ENCODE measurements at places on chromosomes 2 and 18.

- DNase-seq, result no peak
Measured at GRCh38 chr2:65638443-65638842, 206.0 kb upstream of the SPRED2 start.

DNA sequence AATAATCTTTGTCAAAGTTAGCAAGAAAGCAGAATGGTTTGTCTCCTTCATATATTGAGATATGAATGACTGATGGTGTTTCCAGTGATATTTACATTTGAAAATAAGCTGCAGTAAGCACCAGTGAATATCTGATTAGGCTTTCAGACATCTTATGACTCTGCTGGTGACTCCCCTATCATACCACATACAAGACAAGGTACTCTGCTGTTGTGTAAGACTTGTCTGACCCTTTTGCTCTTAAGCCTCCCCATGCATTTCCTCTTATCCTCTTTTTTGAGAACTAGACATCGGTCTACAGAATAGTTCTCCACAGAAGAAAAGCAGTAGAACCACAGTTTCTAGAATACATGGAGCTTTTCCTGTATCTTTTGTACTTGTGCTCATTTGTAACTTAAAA, 9.3 kb downstream of the POLI start:
- no peak for DNase-seq

- no peak for DNase-seq
Measured at GRCh38 chr18:32998921-32999320, 226.1 kb upstream of the KLHL14 start.

- DNase-seq, result peak; percentile 34
Measured at GRCh38 chr2:222903234-222904220, 42.7 kb downstream of the ACSL3 start.

DNA sequence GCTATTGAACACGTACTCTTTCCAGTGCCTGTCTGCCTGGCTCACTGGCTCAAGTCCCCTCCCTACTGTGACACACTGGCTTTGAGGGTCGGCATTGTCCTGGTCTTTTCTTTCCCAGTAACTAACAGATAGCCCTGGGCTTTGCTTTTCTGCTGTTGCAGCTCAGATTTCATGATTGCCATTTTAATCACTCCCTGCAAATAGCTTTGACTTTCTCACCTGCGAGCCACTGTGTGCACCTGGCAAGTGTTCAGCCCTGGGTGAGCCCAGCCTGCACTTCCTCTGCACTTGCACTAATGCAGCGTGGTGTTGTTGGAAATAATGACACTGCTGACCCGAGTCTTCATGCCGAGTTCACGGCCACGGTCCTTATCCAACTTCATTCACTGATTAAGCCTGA, 52.9 kb downstream of the DCDC2C start:
- no peak for DNase-seq

DNA sequence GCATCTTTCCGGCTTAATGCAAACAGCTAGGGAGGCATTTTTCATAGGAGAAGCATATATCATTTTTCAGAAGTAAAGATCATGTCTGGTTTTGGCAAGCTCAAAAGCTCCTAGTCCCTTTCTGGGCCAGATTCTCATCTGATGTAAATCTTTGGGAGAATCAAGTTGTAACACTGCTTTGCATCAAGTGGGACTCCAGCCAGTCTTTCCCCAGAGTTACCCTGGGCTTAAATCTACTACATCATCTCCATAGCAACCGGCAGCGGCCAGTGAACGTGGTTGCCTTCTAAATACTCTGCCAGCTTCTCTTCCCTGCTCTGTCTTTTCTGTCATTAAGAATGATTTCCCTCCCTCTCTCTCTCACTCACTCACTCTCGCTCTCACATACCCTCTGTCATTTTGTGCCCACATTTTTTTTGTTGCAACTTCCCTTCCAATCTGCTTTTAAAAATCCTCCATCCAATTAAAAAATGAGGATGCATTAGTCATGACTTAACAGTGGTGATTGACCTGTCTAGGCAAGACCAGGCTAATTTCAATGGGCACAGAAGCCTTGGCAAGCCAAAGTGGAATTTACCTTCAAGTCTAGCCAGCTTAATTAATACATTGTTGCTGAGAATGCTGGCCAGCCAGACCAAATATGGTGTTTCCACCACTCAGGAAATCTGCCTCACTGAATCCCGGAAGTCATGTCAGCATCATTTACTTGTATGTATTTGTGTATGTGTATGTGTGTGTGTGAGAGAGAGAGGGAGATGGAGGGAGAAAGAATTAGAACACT, 93.0 kb downstream of the NRP2 start:
- no peak for DNase-seq

- DNase-seq, result no peak
Measured at GRCh38 chr2:26575836-26576564, 65.2 kb downstream of the CIB4 start.

- DNase-seq, result no peak
Measured at GRCh38 chr18:3089579-3089978, 76.6 kb upstream of the LPIN2 start.

GRCh38 chr2:40062381-40062780, 283.3 kb upstream of the THUMPD2 start:
- no peak for DNase-seq

DNA sequence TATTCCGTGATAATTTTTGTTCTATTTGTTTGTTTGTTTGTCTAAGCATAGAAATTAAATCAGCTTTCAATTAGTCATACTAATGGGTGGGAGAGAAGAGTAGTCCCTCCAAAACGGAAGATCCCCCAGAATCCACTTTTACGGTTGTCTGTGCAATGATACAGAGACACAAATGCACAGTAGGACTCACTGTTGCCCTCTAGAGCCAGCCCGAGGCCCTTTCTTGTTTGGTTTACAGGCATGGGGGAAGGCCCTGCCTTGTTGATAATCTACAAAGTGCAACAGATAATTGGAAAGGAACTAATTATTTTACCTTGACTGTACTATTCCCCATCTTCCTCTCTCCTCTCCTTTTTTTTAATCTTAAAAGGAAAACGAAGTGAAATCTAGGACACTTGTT, 121.1 kb downstream of the ACOXL start:
- DNase-seq, result peak; percentile 66

DNA sequence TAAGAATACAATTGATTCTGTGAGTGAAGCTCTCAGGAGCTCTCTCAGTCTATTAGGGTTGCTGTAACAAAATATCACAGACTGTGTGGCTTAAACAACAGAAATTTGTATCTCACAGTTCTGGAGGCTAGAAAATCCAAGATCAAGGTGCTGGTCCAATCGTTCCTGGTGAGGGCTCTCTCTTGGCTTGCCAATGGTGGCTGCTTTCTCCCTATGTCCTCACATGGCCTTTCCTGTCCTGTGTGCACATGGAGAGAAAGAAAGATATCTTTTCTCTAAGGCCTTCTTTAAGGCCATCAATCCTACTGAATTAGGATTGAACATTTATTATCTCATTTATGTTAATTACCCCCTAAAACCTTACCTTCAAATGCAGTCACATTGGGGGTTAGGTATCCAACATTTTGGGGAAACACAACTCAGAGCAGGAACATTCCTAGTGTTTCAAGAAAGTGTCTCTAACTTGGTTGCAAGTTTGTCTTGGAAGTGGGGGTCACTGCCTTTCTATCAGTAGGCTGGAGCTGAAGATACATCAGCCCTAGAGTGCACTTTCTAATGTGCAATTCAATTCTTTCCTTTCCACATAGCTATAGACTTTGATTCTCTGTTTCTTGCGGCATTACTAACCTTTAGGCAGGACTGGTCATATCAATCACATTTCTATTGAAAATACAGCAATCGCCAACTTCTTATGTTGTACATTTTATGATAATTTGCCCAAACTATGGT, 24.8 kb downstream of the TFPI start:
- DNase-seq, result no peak

GRCh38 chr18:7158216-7158615, 40.6 kb upstream of the LAMA1 start:
- DNase-seq, result no peak

DNA sequence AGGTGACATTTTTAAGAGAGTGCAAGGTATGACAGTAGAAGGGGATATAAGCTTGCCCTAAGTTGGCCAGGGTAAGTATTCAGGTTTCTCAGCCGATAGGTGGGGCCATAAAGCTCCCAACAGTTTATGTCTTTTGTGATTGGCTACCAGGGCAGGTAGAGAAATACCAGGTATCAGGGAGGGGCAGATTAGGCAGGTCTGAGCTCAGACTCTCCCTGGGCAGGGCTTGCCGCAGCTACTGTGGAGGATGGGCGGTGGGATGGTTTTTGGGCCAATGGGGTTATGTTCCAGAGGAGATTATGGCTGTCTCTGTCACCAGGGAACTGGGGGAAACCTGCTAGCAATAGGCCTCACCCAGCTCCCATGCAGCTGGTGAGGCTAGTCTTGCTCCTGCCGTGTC, 211.6 kb downstream of the PTH2R start:
- no peak for DNase-seq

GRCh38 chr2:219998714-219999227, 371.3 kb downstream of the SLC4A3 start:
- DNase-seq, result no peak

DNA sequence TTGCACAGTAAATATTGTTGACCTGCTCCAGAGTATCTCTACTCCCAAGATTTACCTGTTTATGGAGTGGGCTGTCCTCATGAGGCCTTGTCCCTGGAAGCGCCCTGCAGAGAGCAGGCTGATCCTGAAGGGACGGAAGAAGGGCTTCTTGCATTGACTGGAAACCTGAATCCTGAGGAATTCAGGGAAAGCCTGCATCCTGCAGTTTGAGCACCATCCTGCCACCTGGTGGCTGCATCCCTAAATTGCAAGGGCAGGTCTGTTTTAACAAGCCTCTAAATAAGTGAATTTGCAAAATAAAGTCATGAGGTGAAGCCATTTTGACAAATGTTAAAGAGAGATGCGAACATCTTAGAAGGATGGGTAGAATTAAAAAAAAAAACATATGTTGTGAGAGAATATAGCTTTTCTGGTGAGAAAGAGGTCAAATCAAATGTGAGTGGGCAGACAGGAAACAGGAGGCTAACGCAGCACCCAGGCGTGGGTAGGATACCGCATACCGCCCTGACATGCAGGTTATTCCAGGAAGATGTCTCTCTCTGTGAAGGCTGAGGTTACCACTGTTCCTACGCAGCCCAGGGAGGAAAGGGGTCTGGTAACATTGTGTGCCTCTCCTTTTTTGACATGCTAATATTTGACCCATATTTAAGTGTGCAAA, 754.9 kb downstream of the RNF144A start:
- peak; percentile 57 for DNase-seq

DNA sequence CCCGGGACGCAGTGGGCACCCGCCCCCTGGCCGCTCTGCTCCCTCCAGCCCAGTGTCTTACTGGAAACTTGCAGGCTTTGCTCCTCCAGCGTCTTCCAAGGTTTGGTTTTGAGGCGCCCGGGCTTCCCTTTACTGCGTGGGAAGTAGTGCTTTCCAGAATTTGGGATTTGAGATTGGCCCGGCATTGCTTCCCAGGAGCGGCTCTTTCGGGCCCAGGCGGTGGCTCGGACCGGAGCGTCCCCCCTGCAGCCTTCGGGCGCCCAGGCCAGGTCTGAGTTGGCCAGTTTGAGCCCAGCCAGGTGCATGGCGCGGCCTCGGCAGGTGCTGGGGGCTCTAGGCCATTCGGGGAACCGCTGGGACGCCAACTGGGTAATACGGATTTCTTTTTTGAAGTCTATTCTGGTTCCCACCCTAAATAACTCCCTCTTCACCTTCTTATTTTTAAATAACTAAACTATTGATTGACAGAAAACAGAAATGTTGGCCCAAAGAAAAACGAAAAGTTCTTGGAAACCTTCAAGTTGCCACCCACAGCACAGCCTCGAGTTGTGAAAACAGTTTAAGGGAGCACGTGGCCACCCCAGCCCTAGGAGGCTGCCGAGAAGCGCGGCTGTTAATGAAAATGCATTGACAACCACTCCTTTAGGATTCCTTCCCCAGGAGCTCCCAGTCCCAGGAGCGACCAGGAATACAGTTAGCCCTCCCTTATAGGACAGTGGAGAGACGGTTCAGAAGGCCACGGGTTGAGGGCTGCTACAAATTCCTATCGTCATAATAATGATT, 766 bp downstream of the SNTG2 start:
- no peak for DNase-seq

GRCh38 chr2:128666596-128666995, 347.9 kb upstream of the HS6ST1 start:
- DNase-seq, result no peak

DNA sequence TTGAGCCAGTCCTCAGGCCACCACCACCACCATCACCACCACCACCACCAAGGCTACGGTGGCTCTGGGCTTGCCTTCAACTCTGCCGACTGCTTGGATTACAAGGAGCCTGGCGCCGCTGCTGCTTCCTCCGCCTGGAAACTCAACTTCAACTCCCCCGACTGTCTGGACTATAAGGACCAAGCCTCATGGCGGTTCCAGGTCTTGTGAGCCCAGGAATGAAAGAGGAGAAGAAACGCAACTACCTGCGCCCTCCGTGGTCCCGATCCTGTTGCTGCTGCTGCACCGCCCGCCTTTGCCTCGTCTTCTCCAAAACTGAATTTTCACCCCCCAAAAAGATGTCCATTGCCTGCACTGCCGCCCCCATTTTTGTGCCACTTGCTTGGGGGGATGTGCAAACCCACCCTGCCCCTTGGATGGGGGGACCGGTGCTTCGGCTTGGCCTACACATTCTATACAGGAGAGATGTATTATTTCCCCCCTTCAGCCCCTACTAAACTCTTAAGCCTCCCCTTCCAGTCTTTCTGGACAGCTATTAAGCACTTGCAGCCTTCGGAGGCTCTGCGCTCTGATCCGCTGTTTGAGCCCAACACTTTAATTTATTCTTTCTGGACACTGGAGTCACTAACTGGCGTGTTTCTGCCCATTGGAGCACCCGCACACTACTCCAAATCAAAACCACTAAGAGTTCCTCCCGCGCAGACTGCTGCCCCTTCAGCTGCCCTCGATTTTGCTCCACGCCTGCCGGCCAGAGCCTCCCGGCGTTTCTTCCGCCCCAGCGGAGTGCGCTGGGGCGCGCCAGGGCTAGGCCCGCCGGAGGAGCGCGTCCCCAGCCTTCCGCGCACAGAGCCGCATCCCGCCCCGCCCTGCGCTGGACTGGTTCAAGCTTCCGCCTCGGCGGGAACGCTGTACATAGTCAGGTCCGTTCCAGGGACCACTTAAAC, 5.7 kb downstream of the OTX1 start:
- no peak for DNase-seq

- no peak for DNase-seq
Measured at GRCh38 chr2:207291625-207292252, 126.0 kb upstream of the KLF7 start.

DNA sequence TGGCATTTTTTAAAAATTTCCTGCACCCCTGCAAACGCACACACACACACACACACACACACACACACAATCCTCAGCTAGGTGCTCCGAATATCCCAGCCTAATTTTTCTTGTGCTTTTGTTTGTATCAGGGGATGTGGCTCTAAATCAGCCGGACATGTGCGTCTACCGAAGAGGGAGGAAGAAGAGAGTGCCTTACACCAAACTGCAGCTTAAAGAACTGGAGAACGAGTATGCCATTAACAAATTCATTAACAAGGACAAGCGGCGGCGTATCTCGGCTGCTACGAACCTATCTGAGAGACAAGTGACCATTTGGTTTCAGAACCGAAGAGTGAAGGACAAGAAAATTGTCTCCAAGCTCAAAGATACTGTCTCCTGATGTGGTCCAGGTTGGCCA, 1.8 kb downstream of the HOXD13 start:
- DNase-seq, result no peak

GRCh38 chr2:59963157-59963556, 590.3 kb downstream of the BCL11A start:
- DNase-seq, result no peak

GRCh38 chr2:40360652-40361051, 91.2 kb downstream of the SLC8A1 start:
- DNase-seq, result no peak
